Right renal pelvis (tissue), 4 donors: ENCODE measurements at places on chromosomes 1 and 21.
A peak's percentile ranks its signal among the peaks of the same experiment; 100 is the strongest.

DNA sequence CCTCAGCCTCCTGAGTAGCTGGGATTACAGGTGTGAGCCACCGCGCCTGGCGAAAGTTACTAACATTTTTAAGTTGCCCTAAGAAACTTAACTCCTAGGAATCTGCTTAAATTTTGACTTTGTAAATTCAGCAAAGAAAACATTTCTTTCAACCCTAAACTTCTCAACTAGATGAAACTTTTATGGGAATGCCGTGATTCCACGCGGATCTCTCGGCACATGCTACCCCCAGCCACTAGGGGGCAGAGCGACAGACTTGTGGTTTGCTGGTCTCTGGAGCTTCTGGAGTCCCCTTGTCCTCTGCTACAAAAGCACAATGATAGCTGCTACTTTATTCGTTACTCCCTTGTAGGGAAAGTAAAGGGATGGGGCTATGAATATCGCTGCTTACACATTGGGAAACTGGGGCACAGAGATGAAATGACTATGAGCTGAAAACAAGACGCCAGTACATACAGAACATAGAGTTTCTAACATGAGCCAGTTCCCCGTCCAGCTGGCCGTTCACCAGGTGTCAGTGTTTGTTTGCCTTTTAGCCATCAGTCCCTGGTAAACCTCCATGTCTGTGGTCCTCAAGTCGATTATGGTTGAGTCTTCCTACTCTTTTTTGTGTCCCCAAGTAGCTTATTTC lies 114.7 kb downstream of the PBX1 start:
- no peak for DNase-seq

GRCh38 chr1:182725259-182726255 lies 41.2 kb upstream of the RGS8 start:
- no peak for DNase-seq

GRCh38 chr1:68173283-68173935 lies 58.9 kb downstream of the WLS start:
- DNase-seq: peak; percentile 34

DNA sequence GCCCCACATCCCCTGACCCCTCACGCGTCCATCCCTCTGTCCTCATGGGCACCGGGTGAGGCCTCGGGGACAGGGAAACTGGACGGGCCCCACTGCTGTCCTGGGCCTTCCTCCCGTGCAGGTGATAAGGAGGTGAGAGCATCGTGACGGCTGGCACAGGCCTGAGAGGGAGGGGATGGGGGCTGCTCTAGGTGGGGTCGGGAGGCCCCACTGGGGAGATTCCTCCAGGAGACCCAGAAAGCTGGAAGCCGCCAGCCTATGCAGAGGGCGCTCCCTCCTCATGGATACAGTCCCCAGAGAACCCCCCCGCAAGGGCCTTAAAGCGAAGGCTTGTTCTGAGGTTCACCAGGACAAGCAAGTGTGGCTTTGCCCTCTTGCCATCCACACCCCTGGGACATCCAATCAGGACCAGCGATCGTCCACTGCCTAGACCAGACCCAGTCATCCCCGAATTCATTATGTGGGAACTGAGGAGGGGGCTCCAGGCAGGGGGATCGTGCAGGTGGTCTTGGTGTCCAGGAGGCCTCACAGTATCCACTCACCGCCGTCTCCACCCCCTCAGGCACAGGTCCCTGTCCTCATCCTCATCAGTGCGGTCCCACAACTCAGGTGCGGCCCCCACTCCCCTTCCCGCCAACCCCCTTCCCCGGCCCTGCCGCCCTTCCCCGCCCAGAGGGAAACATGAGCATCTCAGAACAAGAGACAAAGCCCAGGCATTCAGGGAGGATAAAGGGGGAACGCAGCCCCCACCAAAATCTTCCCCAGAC lies 45.3 kb upstream of the COL18A1 start:
- DNase-seq: no peak

- DNase-seq: no peak
Measured at GRCh38 chr1:90074566-90074965, 79.7 kb downstream of the ZNF326 start.

DNA sequence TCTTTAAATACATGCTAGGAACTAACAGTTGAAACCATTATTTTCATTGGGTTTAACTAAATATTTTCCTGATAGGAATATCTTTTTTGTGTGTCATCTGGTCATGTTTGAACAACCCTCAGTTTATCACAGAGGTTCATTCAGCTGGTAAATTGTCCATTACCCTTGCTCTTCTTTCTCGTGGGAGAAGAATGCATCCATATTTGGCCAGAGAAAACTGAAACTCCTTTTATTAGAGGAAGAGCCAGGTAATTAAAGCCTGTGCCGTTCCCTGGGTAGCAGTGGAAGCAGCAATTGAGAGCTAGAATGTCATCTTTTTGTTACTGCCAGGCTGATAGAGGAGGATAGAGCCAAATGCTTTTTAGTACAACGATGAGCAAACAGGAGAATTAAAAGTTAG lies 587.2 kb upstream of the ZRANB2 start:
- no peak for DNase-seq

GRCh38 chr1:76137746-76138145 lies 63.2 kb downstream of the ST6GALNAC3 start:
- no peak for DNase-seq

DNA sequence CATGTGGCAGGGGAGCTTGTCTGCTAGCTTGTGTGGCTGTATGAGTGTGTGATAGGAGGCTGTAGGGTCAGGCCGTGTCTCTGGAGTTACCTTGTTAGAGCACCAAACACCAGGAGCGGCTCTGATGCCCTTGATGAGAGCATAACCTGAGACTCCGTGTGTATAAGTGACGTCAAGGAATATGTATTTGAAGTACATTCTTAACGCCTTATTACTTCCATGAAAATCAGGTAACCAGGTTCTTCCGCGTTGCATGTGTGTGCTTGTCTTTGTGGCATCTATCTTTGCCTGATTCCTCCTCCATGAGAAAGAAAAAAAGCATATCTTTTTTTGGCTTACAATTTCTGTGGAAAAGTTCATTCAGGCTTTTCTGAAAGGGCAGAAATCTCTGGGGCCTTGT lies 4.6 kb downstream of the OLFML3 start:
- no peak for DNase-seq

DNA sequence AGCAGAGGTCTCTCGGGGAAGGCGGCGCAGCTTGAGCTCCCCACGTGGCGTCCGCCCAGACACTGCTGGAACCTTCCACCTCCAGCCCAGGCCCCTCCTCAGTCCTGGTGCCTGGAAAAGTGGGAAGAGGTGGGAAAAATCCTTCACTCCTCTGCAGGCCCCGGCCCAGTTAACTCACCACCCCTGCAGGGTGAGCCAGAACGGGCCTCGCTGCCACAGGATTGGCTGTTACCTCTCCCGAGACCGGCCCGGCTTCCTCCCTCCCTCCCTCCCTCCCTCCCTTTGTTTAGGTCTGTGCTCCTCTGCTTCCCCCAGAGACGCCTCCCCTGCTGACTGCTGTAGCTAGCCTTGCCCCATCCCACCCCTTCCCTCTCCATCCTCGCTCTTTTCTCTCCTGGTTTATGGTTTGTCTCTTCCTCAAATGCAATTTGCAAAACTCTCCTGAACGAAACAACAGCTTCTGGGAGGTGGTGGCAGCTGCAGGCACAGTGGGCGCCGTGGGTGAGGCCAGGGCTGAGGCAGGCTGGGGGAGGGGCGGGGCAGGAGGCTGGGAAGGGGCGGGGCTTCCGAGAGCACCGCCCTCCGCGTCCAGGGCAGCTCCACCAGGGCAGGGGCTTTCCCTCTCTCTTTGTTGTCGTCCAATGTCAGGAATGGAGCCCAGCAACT lies 6.5 kb downstream of the CAPN9 start:
- DNase-seq: no peak

DNA sequence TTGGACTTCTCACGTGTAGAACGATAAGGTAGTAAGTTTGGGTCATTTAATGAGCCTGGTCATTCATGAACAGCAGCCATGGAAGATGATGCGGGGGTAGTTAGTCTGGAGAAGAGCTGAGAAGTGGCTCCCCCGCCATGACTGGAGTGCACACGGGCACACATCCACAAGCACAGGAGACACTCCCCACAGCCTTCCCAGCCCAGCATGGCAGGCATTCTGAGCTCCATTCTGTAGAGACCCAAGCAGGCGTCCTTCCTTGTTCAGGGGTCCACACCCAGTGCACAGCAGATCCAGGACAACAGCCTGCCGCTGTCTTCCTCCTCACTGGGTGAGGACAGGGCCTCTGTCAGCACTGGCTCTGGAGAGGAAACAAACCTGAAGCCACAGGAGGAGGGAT lies 57.0 kb downstream of the SCCPDH start:
- DNase-seq: no peak

GRCh38 chr1:230568008-230568407 lies 74.3 kb upstream of the COG2 start:
- no peak for DNase-seq

- no peak for DNase-seq
Measured at GRCh38 chr1:228334226-228334935, 72.3 kb downstream of the TRIM11 start.

GRCh38 chr21:27220416-27220815 lies 253.5 kb upstream of the ADAMTS5 start:
- no peak for DNase-seq

- no peak for DNase-seq
Measured at GRCh38 chr1:1331068-1331965, at the start of gene TAS1R3. TSS of gene TAS1R3 (plus strand) at chr1:1331280. CDS start at chr1:1331346, 66 bp downstream.

DNA sequence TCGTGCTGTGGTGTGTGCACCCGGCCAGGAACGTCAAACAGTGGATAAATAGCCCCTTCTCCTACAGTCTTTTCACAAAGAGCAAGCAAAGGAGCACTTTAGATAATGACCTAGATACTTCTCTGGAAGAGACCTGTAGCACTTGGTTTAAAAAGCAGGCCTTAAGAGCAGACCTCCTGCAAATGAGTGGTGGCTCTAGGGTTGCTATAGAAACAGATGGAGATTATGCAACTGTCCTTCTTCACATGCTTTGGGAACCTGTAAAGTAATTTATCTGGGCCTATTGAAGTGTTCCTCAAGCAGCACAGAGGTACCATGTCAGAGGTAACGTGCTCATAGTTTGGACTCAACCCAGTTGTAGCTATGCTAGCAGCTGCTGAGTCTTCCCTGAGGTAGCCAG lies 208.2 kb upstream of the KIAA0040 start:
- DNase-seq: no peak

DNA sequence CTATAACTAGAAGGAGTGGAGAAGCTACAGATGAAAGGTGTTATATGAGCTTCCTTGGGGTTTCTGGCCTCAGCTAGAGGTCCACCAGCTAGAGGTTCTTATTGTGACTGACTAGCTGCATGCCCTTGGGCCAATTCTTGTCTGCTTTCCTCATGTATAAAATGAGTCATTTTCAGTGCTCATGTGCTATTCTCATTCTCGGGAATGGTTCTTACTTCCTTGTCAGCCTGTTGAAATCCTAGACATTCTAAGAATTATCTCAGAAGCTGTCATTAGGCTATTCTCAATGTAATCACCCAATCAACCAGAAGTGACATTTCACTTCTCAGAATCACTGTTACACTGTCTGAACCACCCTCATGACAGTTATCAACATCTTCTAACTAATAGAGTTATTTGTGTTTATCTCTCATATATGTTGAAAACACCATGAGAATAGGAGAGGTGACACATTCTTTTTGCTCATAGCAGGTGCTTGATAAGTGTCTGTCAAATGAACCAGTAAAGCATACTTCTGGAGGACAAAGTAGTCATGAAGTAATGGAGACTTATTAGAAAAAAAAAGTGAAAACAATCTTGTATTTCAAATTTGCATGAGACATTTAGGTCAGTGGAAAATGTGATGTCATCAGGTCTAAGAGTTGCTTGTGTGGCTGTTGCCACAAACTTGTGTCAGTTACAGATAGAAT lies 122.8 kb upstream of the IVNS1ABP start:
- DNase-seq: no peak

GRCh38 chr1:40036574-40036973 lies 4.0 kb upstream of the CAP1 start:
- DNase-seq: no peak

DNA sequence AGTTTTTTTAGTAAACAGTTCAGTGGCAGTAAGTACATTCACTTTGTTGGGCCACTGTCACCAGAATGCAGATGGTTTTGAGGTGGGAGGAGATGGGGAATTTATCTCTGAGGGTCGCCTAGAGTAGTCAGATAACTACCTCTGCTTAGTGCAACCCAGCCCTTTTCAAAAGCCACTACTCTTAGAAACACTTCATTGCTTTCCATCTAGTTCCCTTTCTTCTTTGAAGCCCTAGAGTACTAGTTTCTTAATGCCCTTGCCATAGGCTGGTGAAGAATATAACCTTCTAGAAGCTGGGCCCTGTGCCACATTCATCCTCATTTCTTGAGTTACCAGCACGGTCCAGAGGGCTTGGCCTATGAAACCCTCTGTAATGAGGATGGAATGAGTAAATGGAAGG lies 28.4 kb upstream of the ST3GAL3 start:
- no peak for DNase-seq

DNA sequence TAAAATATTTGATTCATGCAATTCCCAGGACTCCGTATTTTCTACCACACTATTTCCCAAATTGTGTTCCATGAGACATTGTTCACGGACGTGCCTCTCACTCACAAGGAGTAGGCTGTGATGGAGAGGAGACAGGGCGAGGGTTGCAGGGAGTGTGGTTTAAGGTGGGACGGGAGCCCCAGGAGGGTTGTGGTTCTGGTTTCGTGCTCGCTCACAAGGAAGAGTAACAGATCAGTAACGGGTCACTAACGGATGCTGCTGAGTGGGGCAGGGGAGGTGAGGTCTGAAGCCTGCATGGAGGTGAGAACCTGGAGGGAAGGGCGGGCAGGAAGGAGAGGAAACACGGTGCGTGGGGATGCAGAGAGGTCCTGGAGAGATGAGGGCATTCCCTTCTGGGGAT lies 28.8 kb downstream of the TFF3 start:
- no peak for DNase-seq

- no peak for DNase-seq
Measured at GRCh38 chr1:165759095-165759494, 9.6 kb downstream of the TMCO1 start.

GRCh38 chr1:119463569-119463968 lies 43.4 kb upstream of the HSD3B1 start:
- no peak for DNase-seq

GRCh38 chr1:53572065-53572814 lies 113.0 kb downstream of the DMRTB1 start:
- DNase-seq: peak; percentile 32

DNA sequence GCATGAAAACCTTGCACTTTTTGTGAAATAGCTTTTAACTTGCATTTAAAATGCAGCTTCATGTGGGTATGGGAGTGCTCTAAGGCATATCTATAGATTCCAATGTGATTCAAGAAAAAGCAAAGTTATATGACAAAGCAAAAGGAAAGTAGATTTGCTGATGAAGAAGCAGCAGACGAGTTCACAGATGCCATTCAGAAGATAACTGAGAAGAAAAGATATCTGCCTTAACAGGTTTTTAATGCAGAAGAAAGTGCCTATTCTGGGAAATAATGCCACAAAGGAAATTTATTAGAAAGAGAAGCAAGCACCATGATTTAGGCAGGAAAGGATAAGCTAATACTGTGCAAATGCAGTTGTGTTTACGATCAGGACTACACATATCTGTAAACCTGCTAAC lies 68.1 kb downstream of the PHTF1 start:
- DNase-seq: no peak

GRCh38 chr1:205375835-205376545 lies 19.3 kb upstream of the KLHDC8A start:
- DNase-seq: no peak
